ENCODE measurements at places on chromosomes 13 and 19. TPM values are rescaled to one million over a fixed set of nuclear protein-coding genes. Genes with fewer than 3 reads are reported as not detected.

The ZNF98 gene
- 3.8 TPM for total RNA-seq

The TGFBR3L gene
- 4.4 TPM for total RNA-seq

The ZNF709 gene
- total RNA-seq: 3.0 TPM

The POSTN gene
- total RNA-seq: 27.8 TPM

The DKKL1 gene
- not detected for total RNA-seq

The TEKTIP1 gene
- total RNA-seq: 0.90 TPM

The NCR1 gene
- not detected for total RNA-seq

The HAUS5 gene
- total RNA-seq: 8.3 TPM

The SAFB2 gene
- total RNA-seq: 57.3 TPM

The ADPRHL1 gene
- 1.2 TPM for total RNA-seq

The CTXN1 gene
- 11.7 TPM for total RNA-seq

The FAM83E gene
- not detected for total RNA-seq

The NOVA2 gene
- 8.0 TPM for total RNA-seq

The EIF3K gene
- total RNA-seq: 191 TPM

The LMTK3 gene
- 0.57 TPM for total RNA-seq

The SLC6A16 gene
- 1.7 TPM for total RNA-seq

The CAPNS1 gene
- 597 TPM for total RNA-seq

The PTBP1 gene
- 151 TPM for total RNA-seq

The S1PR4 gene
- total RNA-seq: 3.1 TPM

The PLPP2 gene
- total RNA-seq: 4.5 TPM

The GSX1 gene
- total RNA-seq: not detected

The MADCAM1 gene
- total RNA-seq: not detected

The RAD23A gene
- 90.9 TPM for total RNA-seq

The ZNF525 gene
- total RNA-seq: 10.7 TPM

The PCDH9 gene
- total RNA-seq: 2.4 TPM

The ZNF571 gene
- total RNA-seq: 6.3 TPM

The ZNF43 gene
- 12.3 TPM for total RNA-seq

The ZNF208 gene
- 16.9 TPM for total RNA-seq

The PRR19 gene
- 0.19 TPM for total RNA-seq

The FAM124A gene
- 9.8 TPM for total RNA-seq

The OR7A5 gene
- not detected for total RNA-seq

The CLIP3 gene
- total RNA-seq: 32.0 TPM

The CLDND2 gene
- 0.62 TPM for total RNA-seq

The ZNF100 gene
- 10.9 TPM for total RNA-seq

The SIGLEC5 gene
- total RNA-seq: not detected

The RNF225 gene
- not detected for total RNA-seq
